ENCODE measurements at places on chromosomes 5 and 9.

DNA sequence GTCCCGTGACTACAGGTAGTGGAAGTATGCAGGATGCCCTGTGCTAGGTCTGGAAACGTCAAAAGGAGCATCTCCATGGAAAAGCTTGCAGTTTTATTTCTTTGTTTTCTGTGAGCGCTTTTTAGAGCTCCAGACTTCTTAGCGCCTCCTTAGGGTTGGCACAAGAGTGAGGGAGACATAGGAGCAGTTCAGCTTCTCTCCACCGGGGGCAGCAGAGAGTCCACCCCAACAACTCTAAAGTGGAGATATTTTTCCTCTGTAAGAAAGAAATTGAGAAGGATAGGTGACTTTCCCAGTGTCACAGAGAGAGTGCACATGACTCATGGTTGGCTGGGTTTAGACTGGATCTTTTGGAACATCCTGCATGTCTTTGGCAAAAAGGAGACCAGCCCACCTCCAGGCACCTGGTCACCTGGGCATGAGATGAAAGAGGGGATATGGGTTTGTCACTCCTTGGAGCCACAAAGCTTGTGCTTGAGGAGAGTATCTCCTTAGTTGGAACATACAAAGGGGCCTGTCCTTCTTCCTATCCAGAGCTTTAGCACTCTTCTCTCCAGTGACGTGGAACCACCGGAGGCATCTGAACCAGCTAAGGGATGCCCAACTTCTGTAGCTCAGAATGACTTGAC lies 637.7 kb downstream of the SEMA5A start:
- no peak for DNase-seq

DNA sequence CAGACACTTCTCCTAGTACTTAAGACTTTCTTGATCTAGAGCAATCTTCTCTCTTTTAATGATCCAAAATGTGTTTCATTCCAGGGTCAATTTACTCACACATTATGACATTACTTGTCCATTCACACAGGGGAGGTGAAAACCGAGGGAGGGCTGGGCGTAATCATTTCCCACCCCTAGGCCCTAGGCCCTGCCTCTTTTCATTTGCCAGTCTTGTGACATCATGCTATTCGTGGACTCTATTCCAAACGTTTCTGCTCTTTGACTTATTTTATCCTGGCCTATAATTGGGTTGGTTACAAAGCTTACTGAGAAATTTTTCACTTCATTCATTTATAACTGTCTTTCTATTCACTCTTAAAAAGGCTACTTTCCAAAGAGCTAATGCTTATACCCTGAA lies 2.4 kb downstream of the DCAF12 start:
- no peak for DNase-seq

GRCh38 chr9:121286688-121286972 lies 18.7 kb downstream of the GSN start:
- no peak for DNase-seq

DNA sequence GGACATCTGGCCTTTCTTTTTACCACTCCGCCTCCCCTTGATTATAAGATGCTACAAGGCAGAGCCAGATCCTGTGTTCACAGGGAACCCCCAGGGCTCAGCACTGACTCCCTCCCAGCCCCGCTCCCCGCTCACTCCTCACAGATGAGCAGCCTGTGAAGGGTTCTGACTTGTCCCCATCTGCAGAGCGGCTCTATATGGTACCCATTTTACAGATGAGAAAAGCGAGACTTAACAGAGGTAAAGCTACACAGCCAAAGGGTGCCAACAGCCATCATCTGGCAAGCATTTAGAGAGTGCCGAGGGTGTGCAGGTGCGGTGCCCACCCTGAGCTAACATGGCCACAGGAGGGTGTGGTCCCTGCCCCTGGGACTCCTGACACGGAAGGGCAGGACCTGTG lies 18.8 kb downstream of the FIBCD1 start:
- DNase-seq, result no peak

- DNase-seq, result no peak
Measured at GRCh38 chr5:54944364-54944763, 41.0 kb downstream of the ESM1 start.

DNA sequence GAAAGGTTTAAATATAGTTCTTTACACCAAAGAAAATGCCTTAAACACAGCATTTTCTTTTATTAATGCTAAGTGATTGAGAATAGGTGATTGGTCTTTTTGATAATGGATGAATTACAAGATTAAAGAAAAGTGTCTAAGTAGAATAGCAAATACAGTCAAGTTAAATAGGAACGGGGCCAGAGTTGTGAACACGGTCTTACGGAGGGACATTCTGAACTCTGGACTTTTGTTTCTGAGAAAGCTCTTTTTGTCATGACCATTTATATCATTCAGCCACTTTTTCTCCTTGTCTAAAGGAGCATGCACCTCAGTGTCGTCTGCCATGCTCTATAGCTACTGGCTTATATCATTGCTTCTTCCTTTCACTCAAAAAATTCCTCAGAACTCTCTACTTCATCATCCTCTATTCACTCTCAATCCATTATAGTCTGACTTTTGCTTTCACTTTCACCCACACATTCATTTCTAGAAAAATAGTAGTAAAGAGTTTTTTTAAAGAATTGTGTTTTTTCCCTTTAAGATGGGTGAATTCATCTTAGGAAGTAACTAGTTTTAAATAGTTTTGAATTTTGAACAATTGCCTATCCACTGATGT lies 263.0 kb upstream of the FBXL7 start:
- no peak for DNase-seq

DNA sequence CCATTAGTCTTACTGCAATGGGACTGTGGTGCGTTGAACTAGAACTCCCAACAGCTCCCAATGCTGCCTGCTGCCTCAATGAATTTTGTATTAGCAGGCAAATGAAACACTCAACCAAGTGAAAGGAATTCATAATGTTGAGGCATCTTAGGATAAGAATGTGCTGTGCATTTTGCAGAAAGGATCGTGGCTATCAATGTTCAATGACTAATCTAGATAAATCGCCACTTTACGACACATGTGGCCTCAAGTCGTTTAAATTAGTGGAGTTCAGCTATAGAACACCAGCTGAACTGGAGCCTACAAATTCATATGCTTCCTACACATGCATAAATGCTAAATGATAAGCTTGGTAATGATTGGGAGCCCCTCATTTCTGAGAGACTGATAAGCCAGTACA lies 318.4 kb downstream of the PSAT1 start:
- DNase-seq, result no peak

DNA sequence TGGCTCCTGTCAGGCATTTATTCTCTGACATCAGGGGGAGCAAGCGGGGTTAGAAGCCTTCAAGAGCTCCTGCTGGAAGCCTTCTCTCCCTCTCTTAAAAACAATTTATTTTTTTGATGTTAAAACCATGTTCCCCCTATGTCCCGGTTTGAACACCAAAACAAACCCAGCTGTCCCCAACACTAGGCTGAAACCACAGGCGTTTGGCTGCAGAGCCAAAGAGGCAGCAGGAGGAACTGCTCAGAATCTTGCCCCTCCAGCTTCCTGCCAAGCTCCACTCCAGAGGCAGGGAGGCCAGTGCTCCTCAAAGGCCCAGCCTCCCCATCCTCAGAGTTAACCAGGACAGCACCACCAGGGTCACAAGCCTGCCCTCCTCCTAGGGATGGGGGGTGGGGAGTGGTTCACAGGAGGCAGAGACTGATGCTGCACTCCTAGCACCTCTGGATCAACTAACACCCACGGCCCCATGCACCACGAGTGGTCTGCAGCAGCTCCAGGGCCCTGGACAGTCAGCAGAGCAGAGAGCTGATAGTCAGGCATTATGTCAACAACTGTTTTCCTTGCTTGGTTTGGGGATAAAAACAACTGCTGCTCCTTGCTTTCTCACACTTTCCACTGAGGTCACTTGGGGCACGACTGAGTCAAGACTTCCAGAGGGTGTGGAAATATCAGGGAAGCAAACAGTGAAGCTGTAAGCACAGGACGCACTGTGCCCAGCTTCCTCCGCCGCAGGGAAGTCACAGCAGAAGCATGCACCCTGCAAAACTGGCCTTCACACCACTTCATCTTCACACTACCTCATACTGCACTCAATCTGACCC lies 96.5 kb upstream of the ADRA1B start:
- DNase-seq, result no peak

GRCh38 chr9:34562135-34562745 lies 27.3 kb downstream of the CNTFR start:
- no peak for DNase-seq

DNA sequence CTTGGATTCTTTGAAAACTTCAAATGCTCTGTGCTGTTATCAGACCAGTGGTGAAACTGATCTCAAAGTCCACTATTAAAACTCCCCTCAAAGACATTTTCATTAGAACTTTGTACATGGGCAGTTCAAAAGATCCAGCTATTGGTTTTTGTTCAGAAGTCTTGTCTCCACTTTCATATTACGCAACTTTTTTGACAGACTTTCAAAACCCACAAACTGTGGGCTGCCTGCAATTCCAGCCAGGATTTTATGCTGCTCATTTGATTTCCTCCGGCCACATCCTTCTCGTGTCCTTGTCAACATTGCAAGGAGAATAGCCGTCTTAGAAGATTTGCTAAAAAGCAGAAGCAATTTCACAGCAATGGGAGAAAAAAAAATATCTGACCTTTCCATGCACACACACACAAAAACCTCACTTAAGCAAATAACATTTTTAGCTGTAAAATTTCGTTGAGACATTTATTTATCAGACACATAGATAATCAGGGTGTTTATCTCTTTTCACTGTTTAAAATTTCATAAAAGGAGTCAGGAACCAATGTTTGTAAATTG lies 1990.5 kb downstream of the MAT2B start:
- no peak for DNase-seq

DNA sequence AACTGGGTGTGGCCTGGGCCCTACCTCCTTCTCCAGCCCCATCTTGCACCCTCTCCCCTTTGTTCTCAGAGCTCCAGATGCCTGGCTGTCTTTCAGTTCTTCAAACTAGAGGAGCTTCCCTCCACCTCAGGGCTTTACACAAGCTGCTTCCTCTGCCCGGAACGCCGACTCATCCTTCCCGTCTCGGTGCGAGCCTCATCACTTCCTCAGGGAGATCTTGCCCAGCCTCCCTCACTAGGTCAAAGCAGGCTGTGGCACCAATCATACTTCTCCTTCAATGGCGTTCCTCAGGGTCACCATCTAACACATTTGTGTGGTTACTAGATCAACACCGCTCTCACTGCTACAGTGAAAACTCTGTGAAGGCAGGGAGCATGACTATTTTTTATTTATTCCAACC lies 56.2 kb upstream of the ZSWIM6 start:
- DNase-seq, result no peak

GRCh38 chr9:4246969-4247368 lies 52.9 kb downstream of the GLIS3 start:
- no peak for DNase-seq

DNA sequence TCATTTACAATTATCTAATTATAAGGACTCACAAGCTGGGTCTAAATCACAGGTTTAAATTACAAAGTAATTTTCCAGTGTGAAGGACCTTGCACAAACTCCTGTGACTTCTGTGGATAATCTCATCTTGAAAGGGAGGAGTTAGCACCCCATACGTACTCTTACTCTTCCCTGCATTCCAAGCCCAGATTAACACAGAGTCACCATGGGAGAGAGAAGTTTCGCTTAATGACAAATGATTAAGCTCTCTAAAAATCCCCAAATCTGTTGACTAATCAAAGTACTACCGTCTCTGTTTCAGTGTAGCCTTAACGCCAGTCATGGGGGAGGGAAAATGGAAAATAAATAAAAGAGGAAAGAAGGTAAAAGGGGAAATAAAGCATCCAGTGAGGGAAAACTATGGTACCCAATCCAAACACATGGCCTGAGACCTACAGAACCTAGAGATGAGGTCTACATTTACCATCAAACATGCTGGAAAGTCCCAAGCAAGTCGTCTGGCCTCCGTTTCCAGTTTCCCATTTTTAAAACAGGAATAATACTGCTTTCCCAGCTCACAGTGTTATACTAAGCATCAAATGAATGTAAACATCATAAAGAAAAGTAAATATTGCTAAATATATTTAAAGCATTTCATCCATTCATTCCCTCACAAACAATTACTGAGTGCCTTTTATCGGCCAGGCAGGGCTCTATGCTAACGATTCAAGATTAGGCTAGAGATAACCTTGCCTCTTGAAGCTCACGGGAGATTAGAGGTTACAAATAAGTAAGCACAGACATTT lies 63.2 kb downstream of the PCA3 start:
- no peak for DNase-seq

DNA sequence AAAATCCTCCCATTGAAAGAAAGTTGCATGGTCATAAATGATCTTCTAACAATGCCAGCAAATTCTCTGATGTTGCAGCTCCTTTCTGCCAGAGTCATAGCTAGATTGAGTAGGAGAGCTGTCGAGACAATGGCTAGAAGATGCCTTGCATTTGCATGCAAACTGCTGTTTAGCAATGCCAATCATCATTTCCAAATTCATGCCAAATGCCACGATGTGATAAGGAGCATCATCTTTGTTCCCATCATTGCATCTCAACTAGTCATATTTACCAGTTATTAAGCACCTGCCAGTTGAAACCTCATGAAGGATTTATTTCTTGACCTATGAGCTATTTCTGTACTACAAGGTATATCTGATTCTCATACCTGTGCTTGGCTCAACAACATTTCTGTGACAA lies 246.4 kb upstream of the PIK3R1 start:
- no peak for DNase-seq

DNA sequence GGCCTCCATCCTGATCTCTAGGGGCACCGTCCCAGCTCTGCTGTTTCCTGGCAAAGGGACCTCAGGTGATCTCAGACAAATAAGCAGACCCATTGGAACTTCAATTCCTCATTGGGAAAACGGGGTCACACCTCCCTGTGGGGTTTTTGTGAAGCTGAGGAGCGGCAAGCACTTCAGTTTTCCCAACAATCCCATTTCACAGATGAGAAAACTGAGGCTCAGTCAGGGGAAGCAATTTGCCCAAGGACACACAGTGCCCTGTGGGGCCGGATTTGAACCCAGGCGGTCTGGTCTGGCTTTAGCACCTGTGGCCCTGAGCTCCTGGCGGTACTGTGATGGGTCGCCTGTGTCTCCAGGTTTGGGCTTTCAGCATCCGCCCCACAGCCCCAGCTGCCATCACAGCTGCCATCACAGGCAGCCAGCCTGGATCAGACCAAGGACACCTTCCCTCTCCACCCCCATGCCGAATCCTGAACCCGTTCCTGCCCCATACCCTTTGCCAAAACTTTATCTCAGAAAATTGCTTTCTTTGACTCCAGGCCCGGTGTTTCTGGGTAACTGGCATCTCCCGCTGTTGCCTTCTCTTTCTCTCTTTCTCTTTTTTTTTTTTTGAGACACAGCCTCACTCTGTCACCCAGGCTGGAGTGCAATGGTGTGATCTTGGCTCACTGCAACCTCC lies 26.4 kb downstream of the NCS1 start:
- no peak for DNase-seq

DNA sequence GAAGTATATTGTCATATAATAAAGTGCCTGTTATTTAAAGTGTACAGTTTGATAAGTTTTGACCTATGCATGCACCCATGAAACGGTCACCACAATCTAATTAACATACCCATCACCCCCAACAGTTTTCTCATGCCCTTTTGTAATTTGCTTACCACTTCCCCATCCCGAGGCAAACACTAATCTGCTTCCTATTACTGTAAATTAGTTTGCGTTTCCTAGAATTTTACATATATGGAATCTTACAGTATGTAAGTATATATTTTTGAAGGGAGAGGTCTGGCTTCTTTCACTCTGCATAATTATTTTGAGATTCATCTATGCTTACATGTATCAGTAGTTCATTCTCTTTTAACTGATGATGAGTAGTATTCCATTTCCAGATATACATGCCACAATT lies 56.5 kb downstream of the AMBP start:
- no peak for DNase-seq

All from NCI-H146 (cell line).